ENCODE measurements at places on chromosomes 3 and 15.
A peak's percentile ranks its signal among the peaks of the same experiment; 100 is the strongest.

- DNase-seq, result no peak
Observed at GRCh38 chr3:160217675-160218074, 7.5 kb upstream of the C3orf80 start.

DNA sequence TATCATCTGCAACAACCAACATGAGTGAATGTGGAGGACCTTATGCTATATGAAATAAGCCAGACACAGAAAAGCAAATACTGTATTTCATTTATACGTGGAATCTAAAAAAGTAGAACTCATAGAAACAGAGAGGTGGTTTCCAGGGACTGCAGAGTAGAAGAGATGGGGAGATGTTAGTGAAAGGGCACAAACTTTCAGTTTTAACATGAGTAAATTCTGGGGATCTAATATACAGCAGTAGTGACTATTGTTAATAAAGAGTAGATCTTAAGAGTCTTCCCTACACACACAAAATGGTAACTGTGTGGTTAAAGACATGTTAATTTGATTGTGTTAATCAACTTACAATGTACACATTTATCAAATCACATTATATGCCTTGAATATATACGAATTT, 20.9 kb upstream of the MELTF start:
- DNase-seq, result no peak

DNA sequence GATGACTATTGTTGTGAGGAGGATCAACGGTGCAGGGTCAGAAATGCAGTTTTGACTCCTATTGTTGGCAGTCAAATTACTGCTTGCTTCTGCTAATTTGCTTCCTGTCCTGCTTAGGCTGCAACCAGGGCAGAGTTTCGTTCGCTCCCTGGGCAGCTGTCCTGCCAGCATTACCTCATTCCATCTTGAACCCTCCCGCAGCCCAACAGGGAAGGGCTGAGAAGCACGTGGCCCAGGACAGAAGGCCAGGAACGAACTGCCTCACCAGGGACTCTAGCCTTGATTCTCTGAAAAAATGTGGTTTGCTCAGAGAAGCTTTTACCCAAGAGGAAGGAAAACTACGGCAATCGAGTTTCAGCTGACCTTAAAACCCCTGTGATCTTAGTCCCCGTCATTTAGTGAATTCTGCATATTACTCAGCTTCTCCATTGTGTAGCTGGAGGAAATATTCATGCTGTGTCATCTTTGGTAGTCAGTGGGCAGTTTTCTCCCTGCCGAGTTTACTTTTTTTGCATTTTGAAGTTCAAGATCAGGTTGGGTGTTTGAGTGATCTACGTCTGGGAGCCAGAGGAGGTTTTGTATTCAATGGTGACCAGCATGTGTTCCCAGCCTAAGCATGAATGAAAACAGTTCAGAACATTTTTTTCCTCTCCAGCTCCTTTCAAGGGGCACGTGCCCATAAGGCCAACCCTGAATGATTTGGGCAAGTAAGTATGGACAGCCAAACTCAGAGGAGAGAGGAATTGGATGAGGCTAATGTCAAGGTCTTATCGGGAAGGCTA, 23.0 kb downstream of the TLNRD1 start:
- peak; percentile 63 for DNase-seq

DNA sequence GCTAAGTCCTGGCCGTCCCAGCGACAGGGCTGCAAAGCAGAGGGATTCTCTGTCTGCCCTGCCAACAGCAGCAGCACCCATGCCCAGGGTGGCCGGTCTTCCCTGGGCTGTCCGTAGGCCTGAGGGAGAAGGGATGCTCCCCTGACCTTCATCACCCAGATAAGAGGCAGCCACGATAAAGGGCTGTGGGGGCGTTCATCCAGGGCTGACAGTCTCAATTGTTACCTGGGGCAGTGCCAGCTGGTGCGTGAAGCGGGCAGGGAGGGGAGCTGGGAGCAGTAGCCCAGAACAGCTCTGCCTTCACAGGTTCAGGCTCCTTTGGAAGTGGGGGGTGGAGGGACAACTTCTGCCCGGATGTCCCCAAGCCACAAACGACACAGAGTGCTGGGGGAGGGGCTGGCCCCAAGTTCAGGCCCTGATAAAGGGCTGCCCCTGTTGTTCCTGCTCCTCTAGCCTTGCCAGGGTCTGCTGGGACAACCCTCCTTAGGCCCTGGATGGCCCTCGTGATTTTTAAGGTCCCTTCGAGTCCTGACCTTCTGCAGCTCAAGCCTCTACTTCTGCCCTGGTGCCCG, 94.7 kb downstream of the RAB11A start:
- no peak for DNase-seq

GRCh38 chr15:79442911-79443310, 10.8 kb downstream of the MINAR1 start:
- no peak for DNase-seq

DNA sequence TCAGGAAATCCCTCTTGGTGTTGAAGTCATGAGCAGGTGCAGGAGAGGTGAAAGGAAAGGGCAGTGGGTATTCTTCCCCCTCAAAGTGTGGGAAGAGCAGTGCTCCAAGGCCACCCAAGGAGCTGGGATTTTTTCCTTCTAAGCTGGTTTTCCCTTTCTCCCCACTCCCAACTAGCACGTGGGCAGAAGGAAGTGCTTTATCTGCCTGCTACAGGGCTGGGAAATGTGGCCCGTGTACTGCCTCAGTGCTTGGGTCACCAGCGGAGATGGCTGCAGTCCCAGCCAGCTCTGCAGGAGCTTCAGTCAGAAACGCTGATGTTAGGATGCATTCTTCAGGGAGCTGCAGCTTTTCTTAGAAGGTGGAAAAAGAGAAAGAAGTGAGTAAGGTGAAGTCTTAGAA, 99.2 kb downstream of the CACNA1D start:
- no peak for DNase-seq

DNA sequence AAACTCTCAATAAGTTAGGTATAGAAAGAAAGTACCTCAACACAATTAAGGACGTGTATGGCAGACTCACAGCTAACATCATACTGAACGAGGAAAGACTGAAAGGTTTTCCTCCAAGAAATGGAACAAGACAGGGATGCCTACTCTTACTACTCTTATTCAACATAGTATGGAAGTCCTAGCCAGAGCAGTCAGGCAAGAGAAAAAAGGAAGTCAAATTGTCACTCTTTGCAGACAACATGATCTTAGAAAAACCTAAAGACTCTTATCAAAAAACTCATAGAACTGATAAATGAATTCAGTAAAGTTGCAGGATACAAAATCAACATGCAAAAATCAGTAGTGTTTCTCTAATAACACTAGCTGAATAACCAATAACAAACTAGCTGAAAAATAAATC, 96.0 kb downstream of the C3orf70 start:
- DNase-seq, result no peak

DNA sequence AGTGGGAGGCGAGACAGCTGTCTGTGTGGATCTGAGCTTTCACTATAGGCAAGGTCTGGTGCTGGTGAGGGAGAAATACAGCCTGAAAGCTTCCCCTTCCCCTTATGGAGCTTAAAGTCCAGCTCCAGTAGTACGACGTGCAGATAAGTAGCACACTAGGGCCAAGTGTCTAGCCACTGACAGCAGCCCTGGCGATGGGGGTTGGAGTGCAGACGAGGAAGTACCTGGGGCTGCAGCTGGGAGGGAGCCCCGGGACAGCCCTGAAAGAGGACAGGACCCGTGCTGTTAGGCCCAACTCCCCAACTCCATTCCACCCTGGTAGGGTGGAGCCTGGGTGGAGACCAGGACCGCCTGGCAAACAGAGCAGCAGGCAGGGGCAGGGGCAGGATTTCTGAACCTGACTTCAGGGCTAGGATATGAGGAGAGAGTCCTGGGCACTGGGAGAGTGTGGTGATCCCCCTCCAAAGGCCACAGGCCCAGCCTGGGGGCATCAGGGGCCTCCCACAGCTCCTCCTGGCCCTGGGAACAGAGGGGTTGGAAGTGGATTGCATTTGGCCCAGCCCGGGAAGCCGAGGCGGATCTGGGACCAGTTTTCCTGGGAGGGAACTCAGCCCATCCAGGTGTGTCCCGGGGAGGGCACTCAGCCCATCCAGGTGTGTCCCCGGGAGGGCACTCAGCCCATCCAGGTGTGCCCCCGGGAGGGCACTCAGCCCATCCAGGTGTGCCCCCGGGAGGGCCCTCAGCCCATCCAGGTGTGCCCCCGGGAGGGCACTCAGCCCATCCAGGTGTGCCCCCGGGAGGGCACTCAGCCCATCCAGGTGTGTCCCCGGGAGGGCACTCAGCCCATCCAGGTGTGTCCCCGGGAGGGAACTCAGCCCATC, 42.8 kb downstream of the BDH1 start:
- peak; percentile 66 for DNase-seq

GRCh38 chr3:120172070-120172469, 77.8 kb upstream of the GSK3B start:
- no peak for DNase-seq

DNA sequence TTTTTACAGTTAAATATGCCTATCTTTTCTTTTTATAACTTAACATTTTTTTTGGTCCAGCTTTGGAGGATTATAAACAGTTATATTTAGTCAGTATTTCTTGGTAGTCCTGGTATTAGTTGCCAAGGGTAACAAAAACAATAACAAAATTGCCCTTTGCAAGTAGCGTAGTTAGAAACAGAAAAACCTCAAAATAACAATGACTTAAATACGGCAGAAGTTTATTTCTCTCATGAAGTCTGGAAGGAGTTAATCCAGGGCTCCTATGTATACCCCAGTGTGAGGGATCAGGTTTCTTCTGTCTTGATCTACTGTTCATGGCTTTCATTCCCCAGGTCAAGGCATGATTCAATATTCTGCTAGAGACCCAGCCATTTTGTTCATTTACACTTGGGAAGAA, 14.1 kb upstream of the MYH15 start:
- peak; percentile 17 for DNase-seq

- DNase-seq, result no peak
Observed at GRCh38 chr3:146241523-146242240, 9.2 kb downstream of the PLSCR4 start.

- DNase-seq, result no peak
Observed at GRCh38 chr3:50551054-50551659, 16.4 kb downstream of the C3orf18 start.

DNA sequence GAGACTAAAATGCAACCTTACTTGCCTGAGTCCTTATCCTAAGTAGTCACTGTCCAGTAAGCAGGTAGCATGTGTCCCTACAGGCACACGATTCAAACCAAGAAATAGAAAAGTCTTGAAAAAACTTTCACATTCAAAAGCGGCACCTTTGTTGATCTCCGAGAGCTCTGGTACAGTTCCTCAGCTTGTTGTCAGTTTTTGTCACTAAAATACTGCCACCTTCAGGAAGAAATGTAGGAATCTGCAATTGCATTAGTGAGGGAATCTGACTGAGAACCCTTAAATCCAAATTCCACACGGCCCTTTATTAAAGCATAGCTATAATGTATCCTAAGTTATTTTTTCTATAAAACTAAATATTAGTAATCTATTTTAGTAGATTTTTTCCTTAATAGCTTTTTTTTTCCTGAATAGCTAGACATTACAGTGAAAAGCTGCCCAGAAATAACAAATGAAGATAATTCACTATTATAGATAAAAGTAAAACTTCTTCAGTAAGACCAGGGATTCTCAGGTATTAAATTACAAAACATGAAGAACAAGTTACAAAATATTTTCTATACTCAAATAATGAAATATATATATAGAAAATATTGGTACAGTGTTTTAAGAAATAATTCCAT, 44.0 kb downstream of the CCDC54 start:
- no peak for DNase-seq

- peak; percentile 91 for DNase-seq
Observed at GRCh38 chr15:89430530-89431341, 65.6 kb downstream of the RHCG start.

DNA sequence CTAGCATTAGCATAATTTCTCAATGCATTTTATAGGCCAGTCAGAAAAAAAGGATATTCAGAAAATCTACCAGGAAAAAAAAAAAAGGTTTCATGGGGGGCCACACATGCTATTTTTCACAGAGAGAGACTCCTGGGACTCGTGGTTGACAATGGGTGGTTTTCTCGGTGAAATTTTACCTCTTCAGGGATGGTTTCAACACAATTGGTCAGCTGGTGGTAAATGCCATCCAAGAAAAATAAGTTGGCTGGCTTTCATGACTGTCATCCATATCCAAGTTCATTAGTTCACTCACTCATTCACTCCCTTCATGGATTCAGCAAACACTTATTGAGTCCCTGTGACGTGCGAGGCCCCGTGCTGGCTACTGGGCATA, 217.3 kb downstream of the SHQ1 start:
- DNase-seq, result no peak

DNA sequence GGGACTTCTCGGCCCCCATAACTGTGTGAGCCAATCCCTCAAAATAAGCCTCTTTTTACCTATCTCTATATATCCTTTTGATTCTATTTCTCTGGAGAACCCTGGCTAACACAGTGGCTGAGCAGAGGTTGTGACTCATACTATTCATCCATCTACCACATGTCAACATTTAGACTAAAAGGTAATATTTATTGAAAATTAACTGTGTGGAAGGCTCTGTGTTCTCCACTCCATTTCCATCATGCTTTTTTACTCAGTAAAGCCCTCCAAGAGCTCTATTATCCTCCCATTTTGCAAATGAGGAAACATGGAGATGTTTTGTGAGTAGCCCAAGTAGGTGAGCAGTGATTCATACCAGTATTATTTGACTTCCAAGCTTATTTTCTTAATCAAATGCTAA, 217.9 kb upstream of the DCBLD2 start:
- DNase-seq, result no peak

DNA sequence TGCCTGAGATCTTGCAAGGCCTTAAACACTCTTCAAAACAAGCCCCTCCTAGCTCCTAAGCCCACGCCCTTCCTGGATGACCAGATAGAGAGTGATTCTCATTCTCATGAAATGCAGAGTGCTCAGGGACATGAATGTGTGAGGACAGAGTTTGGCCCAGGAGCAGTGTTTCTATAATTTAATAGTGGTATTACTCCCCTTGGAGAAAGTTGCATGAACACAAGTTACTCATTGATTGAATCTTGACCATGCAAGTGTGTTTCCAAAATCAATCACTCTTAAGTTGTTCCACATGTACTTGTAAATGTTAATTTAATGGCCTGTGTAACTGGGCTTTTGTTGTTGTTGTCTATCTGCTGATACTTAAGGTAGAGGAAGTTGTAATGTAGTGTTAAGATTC, 181.6 kb downstream of the ADAMTSL3 start:
- DNase-seq, result peak; percentile 30

DNA sequence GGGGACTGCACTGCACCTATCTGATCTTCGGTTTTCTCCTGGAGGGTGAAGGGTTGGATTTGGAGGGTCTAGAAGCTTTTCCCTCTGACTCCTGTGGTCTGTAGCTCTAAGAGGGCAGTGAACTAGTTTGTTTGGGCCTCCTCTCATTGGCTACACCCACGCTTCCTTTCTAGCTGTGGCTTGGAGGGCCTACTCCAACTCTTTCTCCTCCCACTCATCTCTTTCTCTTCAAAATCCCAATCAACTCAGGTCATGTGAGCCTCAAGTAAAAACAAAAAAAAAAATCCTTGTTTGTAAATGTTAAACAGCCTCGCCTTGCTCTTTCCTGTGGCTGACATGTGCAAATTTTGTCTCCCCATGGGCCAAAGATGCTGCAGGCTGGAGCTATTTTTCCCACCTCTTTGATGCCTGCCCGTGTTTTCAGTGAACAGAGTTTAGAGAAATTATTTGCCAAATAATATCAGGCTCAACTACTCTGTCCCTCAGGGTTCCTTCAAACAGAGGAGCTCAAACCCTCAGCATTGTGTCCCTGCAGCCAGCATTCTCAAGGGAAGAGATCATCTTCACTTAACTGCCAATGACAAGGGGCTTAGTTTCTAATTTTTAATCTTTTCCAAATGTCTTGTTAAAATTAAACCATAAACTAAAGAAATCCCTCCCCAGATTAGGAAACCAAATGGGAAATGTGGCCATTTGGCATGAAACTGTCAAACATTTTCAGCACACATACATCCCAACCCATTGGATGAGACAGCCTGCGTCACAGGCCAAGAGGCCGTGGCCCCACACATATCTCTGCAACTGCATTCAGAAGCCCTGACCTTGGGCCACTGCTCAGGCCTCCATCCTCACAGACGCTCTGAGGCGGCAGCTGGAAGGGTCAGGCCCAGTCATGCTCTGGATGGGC, 114.8 kb upstream of the THBS1 start:
- DNase-seq, result peak; percentile 34

All from stomach (tissue), 19 donors.